ENCODE measurements at places on chromosomes 6 and 20.

DNA sequence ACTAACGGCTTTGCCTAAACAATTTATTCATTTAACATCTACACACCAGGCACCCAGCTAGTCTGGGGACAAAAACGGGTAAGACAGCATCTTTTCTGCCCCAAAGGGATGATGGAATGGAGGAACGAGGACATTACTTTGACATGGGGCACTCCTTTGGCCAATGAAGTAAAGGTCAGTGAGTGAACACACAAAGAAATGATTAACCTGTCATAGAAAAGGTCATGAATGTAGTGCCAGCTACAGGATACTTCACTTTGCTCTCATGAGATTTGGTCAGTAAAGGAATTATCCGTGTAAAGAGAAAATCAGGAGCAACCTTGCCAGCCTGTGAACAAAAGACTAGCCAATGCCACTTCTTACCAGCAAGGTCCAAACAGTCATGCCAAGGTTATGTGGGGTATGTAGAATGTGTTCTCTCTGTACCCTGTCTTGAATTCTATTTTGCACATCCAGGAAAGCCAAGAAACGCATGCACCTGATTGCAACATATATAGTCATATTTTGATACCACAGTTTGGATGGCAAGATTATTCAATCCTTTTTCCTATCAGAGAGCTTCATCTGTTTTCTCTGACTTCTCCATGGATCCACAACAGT lies 145.3 kb downstream of the GMPR start:
- DNase-seq: no peak

DNA sequence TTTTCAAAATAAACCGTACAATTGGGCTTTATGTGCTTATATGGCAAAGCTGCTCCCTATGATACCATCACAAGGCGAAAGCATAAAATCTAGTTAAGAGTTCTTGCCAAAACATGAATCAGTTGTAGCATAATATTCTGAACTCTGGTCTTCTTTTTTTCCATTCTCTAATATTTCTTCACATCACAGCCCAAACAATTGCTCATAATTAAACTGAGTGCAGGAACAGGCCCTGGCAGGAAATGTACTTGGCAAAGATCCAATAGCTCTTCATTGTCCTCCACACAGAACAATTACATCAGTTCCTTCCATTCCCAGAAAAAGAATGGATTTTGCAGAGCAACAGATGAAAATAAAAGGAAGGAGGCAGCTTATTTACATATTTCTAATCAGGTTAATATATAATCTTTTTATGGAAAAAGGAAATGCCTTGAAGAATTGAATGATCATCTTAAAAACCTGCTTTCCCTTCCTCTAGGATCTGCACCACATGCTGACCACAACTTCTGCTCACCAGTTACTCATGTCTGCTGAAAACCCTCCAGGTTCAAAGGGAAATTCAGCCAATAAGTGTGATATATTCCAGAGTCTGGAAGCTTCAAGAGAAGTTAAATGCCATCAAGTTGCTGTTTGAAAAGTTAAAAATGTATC lies 123.3 kb upstream of the COL21A1 start:
- peak; percentile 96 for DNase-seq

DNA sequence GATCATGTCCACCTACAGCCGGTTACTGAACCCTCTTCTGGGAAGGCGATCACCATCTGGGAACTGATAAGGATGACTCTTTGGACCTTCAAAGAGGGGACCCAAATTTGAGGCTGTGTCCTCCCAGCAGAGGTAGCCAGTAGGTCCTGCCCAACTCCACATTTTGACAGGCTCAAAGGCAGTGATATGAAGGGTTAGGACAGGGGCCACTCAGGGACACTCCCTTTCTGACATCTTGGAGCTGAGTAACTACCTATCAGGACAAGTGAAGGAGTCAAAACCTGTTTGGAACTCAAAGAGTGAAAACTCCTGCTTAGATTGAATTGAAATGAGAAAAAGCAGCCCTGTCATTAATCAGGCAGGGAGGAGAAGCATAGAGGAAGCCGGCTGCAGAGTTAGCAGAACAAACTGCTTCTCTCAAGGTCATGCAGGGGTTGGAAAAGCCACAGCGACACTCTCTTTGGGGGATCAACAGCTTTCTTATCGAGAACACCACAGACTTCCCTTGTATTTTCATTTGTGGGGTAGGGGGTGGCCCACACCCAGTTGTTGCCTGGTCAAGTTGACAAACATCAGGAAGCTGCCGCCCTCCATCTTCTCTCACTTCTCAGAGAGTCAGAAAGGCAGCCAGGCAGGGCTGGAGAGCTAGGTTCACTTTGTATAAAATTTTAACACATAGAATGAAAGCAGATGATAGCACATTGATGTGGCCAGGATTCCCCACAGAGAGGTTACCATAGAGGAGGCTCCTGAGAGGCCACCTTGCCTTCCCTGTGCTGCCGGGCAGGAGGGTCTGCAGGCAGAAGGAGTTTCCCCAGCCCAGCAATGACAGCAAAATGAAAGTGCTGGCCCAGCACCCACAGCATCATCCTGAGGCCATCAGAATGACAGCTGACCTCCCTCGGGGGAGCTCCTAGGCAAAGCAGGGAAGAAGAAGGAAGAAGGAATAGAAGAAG lies 47.6 kb downstream of the AGPAT4 start:
- no peak for DNase-seq

DNA sequence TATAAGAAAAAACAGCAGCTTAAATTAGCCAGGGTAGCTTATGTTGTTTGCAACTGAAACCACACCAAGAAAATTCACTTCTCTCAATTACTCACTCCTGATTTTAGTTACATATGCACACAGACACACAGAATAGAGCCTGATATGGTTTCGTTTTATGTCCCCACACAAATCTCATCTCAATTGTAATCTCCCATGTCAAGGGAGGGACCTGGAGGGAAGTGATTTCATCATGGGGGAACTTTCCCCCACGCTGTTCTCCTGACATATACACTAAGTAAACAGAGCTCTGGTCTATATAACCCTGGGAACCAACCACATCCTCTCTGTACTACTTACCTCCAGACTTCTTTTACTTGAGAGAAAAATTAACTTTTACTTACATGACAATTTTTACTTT lies 9.8 kb downstream of the OR12D1 start:
- DNase-seq: no peak

DNA sequence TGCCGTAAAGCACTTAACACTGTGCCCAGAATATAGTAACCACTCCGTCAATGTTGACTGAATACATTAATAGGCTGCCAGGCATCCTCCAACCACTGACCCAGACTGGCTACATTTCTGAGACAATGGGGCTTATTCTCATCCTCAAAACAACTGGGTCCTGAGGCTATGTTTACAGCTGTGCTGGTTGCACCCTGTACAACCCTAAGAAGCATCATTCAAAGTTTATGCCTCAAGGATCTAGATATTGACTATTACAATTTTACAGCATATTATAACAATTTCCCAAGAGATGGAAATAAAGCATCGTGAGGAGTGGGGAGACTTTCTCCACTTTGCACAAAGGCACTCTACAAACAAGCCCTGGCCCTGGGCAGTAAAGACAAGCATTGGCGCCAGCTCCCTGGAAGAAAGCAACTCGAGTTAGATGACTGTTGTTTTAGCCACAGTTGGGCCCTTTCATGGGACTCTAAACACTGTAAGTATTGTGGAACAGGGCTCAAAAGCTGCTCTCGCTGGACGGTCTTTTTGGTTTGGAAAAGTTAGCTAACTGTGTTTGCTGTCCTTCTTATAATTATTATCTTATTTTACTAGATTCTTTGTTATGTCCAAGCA lies 30.2 kb downstream of the MYLIP start:
- no peak for DNase-seq

DNA sequence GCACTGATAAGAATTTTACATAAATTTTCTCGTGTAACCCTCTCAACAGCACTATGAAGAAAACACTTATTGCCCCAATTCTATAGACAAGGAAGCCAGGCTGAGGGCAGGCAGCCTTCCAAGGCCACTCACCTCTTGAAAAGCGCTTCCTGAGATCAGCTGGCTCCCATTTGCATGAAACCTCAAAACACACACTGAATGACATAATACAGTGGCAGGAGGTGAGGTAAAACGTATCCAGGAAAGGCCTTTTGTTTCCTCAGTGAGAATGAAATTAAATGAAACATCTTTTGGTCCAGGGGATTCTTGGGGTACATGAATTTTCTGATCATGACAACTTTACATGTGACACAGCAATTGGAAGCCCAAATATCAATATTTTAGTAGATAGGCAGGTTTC lies 112.5 kb downstream of the WDR27 start:
- peak; percentile 80 for DNase-seq

DNA sequence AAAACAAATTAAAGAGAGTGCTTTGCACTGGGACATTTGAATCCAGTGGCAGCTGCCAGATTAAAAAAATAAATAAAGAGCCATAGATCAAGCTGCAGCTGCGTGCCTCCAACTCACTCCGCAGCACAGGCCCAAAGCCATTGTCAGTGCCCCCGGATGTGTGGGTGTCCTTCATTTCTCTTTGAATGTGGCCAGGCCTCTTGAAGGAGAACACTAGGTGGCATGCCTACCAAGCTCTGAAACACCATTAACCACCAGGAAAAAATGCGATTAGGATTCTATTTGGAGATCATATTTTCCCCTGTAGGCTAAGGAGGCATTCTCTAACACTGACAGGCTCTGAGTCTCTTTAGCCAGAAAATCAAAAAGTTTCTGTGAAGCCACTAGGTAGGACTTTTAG lies 549.8 kb downstream of the PRKN start:
- DNase-seq: peak; percentile 29

DNA sequence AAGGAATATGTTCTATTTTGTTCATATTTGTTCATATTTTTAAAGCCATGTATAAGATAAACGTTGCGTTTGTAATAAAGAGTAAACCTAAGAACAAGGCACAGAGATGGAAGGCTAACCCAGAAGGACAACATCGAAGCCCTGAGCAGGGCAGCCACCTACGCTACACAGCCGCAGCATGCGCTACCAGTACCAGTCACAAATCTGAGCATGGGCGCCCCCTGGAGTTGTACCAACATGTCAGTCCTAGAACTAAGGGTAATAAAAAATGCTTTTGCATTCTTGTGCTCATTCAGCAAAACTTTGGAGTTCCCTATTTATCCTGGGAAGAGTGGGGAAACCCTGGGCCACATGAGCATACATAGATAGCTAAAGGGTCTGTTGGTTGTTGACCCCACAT lies 70.6 kb downstream of the PLEKHG1 start:
- no peak for DNase-seq

DNA sequence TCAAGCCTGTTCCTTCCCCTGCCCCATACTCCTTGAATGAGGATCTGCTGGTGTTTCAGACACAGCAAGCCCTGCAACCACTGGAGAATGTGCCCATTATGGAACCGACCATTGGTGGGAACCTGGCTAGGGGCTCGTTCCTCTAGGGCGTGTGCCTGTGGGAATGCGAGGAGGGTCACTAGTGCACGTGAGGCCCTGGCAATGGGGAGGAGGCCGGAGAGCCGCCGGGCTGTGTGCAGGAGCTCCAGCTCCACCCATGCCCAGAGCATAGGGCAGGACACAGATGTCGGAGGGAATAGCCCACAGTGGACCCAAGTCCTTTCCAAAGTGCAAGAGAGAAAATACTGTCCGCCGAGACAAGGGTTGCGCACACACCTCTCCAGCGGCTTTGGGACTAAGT lies 99.3 kb downstream of the ERMARD start:
- DNase-seq: no peak

GRCh38 chr6:166720856-166721255 lies 93.8 kb upstream of the RPS6KA2 start:
- DNase-seq: no peak

GRCh38 chr6:10970731-10971130 lies 73.4 kb downstream of the ELOVL2 start:
- no peak for DNase-seq

GRCh38 chr20:47676219-47676721 lies 109.0 kb downstream of the SULF2 start:
- no peak for DNase-seq

DNA sequence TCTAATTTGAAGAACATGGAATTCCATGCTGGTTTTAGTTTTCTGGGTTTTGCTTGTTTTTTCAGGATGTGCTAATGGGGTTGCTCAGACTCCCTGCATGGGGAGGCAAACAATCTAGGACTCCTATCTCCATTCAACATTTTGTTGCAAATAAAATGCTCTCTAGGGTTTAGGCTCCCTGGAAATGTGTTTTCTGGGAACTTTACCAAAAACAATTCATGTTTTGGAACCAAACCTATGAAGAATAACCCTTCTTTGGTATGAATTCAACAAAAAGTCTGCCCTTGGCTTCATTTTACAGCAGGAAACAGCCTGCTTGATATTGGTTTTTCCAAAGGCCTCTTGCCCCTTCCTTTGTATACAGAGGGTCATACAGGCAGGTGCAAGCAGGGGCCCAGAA lies 217.7 kb downstream of the FOXA2 start:
- no peak for DNase-seq

DNA sequence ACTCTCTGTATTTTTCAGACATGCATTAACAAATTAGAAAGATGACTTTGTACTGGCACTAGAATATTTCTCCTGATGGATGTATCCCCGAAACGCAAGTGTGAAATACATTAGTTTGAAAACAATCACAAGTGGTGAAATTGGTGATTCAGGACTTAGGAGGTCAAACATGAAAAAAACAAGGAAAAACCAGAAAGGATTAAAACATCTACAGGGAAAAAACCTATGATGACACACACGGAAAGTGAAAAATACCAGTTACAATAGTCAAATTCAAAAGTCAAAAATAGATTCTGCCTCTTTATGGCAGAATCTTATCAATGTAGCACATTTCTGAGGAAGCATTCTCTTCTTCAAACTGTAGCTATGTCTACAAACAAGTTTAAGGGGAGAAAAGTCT lies 129.0 kb upstream of the SGK1 start:
- no peak for DNase-seq

- DNase-seq: peak; percentile 10
Observed at GRCh38 chr6:166106076-166106686, 61.5 kb downstream of the TBXT start.

- no peak for DNase-seq
Observed at GRCh38 chr6:26142026-26142425, 54.8 kb downstream of the HFE start.

GRCh38 chr6:13375360-13375878 lies 47.1 kb upstream of the TBC1D7 start:
- no peak for DNase-seq

GRCh38 chr6:112539355-112539754 lies 192.2 kb downstream of the RFPL4B start:
- no peak for DNase-seq

DNA sequence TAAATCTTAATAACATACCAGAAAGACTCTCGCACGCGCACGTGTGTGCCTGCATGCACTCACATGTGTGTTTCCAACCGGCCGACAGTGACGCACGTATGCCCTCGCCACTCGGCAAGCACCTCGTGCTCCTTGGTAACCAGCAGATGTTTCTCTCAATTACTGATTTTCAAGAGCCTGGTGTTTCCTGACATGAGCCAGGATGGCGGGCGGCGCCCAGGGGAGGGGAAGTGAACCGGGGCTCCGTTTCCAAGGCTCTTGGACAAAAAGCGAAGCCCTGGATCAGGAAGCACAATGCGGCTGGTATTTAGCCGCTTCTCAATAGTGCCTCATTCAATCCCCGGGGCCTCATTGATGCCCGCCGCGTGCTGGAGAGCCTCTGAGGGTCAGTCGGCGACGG lies 37.7 kb downstream of the PMEPA1 start:
- peak; percentile 45 for DNase-seq
